ENCODE measurements at places on chromosomes 16 and 17.

DNA sequence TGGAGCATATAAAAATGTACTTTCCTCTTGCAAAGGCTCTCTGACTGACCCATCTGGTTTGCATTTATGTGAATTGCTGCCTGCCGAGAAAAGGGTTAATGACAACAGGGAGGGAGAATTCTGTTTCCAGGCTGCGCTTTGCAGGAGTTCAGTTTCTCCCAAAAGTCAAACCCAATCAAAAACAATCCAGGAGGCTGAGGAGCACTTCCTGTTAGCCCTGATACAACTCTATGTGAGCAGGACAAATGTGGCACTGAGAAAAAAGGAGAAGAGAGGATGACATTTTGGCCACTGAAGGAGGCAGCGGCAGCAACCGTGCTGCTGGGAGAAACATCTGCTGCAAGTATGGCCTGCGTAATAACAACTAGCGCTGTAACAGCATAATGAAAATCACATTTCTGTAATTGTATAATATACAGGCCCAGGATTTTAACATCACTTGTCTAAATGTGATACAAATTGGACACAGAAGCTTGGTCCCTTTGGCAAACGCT is 26.8 kb upstream of the ELAC2 start:
- DNase-seq, result peak; percentile 45

DNA sequence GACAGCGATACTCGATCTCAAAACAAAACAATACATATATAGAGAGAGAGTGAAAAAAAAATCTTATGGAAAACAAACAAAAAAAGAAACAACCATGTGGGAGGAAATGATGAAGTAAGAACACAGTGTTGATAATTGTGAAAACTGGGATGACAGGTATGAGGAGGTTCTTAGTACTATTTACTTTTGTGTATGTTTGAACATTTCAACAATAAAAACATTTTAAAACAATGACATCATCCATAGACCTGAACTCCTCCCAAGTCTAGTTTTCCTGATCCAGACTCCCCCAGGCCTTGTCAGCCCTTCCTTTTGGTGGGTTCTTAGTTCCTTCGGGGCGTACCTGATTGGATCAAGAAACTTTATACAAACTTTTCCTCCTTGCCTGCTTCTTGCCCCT is 51.7 kb downstream of the CCDC42 start:
- no peak for DNase-seq

DNA sequence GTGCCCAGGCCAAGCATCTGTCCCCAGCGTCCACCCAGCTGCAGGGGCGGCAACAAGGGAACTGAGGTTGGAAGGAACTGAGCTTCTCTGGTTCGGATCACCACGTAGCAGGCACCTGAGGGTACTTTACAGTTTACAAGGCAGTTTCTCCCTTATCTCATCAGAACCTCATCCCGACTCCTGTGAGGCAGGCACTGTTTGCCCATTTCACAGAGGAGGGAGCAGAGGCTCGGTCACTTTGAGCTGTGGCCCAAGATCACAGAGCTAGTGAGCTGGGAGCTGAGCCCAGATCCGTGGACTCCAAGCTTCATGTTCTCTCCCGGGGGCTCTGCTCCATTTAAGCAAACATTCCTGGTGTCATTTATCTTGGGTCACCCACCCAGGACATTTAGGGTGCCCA is 15.1 kb downstream of the UBALD1 start:
- no peak for DNase-seq

DNA sequence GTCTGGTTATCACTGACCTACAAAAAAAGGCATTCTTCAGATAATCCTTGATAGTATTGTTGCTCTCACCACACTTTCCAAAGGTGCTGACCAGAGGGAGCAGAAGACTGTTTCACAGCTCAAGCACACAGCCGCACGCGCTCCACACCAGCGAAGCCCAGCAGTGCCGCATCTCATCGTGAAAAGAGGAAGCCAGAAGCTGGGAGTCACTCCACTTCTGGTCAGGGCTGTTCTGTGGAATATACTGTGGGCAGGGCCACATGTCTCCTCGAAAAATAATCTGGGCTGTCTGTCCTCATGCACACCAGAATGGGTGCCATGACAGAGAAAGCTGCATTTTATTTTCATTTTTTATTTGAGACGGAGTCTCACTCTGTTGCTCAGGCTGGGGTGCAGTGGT is 7.3 kb upstream of the PRSS36 start:
- no peak for DNase-seq

- DNase-seq, result peak; percentile 89
Observed at GRCh38 chr17:37844158-37844976, 79.8 kb upstream of the TBC1D3K start.

DNA sequence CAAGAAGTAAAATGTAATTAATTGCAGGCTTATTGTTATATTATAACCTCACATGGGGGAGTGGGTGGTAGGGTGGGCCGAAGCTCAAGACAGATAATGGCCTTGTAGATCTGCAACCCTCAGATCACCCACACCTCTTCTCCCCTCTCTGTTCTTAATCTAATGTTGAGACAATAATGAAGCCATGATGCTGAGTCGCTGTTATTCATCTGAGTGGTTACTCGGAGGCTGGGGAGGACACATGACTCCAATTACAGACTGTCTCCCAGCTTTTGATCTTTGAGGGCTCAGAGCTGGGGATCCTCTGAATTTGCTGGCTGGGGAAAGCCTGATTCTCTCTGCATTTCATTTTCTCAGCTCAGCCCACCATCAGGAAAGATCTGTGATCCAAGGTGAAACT is 275.3 kb downstream of the SHISA9 start:
- no peak for DNase-seq

GRCh38 chr17:8705427-8705826 is 39.2 kb downstream of the CCDC42 start:
- DNase-seq, result no peak

- no peak for DNase-seq
Observed at GRCh38 chr17:5929721-5930120, 140.5 kb upstream of the WSCD1 start.

DNA sequence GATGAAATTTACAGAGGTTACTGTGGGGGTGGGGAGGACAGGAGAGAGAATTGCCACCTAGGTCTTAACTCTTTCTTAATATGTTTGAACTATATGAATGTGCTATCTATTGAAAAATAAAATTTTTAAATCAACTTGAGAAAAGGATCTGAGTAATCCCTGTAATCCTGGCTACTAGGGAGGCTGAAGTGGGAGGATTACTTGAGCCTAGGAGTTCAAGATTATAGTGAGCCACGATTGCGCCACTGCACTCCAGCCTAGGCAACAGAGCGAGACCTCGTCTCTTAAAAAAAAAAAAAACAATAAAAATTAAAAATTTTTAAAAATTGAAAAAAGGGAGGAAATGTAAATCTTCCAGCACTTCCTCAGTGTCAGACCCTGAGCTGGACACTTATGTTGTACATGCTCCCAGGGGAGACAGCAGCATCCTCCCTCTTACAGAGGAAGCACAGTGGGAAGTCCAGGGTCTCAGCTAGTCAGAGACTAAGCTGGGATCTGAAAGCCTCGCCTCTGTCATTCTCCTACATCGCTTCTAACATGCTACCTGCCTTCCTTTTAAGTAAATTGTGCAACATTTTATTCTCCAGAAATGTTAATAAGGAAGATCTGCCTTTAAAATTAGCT is 21.9 kb downstream of the PMM2 start:
- no peak for DNase-seq

GRCh38 chr17:27978689-27979175 is 63.7 kb upstream of the NLK start:
- no peak for DNase-seq

GRCh38 chr16:86942151-86943051 is 364.1 kb downstream of the FOXL1 start:
- DNase-seq, result peak; percentile 84

- DNase-seq, result peak; percentile 28
Observed at GRCh38 chr17:35087731-35088355, 24.3 kb upstream of the RFFL start.

- DNase-seq, result no peak
Observed at GRCh38 chr16:87982581-87983041, 31.4 kb downstream of the BANP start.

DNA sequence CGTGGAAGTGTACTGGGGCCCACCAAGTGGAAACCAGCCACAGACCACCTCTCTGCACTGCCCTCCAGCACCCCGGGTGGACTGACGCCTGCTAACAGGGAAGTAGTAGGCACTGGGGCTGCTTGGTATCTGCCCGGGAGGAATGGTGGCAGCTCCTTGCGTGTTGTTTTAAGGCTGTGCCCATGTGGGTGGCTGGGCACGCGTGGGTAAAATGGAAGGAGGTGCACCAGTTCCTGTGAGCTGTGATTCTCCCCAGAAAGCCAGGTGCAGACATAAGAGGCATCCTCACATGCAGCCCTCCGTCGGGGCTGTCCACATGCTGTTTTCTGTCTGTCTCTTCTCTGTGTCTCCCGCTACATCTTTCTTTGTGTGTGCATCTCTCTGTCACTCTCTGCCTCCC is 122.3 kb downstream of the ENGASE start:
- no peak for DNase-seq

GRCh38 chr16:31010585-31011325 is at the start of gene STX1B:
Gene STX1B, minus strand, starts transcription at chr16:31010638. Its CDS starts 242 bp downstream, at chr16:31010396.
- DNase-seq, result peak; percentile 86

DNA sequence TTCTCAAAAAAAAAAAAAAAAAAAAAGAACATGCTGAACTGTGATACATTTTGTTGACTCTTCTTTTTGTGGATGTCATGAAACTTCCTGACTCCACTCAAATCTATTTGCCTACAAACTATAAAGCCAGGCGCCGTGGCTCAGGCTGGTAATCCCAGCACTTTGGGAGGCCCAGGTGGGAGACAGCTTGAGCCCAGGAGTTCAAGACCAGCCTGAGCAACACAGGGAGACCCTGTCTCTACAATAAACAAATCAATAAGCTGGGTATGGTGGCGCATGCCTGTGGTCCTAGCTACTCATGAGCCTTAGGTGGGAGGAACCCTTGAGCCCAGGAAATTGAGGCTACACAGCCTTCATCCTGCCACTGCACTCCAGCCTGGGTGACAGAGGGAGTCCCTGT is 1.5 kb upstream of the NT5C start:
- DNase-seq, result no peak

GRCh38 chr17:48546924-48547807 is 2.3 kb upstream of the HOXB2 start:
- DNase-seq, result peak; percentile 52

DNA sequence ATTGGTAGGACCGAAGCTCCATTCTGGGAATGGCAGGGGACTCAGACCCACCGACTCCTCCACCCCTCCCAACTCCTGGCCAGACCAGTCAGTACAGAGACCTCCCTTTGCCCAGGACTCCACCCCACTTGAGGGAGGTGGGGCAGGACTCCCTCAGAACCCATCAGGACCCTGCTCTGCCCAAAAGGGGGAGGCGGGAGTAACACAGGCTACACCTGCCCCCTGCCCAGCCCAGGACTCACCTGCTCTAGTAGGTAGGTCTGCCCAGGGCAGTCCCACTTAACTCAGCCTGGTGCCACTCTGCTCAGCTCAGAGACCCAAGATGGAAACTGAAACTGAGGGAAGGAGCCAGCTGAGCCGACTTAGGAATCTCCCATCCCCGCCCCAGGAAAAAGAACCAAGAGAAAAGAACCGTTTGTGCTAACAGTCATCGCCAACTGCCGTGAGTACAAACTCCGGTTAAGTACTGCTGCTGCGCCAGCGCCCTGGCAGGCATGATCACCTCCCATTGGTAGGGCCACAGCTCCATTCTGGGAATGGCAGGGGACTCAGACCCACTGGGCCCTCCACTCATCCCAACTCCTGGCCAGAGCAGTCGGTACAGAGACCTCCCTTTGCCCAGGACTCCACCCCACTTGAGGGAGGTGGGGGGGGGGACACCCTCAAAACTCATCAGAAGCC is 503 bp downstream of the DHX58 start:
- DNase-seq, result peak; percentile 60

- no peak for DNase-seq
Observed at GRCh38 chr17:62860962-62861873, 53.1 kb upstream of the MARCHF10 start.

DNA sequence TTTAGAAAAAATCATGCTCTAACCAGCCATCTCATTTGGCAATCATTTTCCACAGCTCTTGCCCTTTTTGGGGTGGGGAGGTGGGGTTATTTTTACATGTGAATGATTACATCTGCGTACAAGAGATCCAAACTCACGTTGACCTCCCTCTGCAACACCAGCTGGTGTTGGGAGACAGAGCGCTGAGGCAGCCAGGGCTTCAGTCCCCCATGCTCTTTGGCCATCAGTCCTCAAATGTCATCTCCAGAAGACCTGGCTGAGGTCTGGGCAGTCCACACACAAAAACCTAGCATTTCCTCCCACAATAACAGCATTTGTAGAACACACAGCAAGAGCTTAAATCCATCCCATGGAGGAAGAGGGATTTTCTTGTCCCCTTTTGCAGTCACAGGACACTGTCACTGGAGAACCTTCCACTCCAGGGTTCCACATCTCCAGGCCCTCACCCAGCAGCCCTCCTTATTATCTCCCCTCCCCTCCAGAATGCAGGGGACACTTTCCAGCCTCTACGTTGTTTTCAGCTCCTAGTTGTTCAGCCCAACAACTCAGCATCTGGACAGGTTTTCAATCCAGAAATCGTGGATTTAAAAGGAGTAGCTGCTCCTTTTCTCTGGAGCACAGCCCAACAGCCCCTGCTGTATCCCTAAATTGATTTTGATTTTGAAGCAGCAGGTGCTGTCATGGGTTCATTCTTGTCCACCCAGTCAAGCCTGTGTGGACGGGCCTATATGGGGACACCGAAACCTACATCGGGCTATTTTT is 21.1 kb downstream of the MEOX1 start:
- no peak for DNase-seq

DNA sequence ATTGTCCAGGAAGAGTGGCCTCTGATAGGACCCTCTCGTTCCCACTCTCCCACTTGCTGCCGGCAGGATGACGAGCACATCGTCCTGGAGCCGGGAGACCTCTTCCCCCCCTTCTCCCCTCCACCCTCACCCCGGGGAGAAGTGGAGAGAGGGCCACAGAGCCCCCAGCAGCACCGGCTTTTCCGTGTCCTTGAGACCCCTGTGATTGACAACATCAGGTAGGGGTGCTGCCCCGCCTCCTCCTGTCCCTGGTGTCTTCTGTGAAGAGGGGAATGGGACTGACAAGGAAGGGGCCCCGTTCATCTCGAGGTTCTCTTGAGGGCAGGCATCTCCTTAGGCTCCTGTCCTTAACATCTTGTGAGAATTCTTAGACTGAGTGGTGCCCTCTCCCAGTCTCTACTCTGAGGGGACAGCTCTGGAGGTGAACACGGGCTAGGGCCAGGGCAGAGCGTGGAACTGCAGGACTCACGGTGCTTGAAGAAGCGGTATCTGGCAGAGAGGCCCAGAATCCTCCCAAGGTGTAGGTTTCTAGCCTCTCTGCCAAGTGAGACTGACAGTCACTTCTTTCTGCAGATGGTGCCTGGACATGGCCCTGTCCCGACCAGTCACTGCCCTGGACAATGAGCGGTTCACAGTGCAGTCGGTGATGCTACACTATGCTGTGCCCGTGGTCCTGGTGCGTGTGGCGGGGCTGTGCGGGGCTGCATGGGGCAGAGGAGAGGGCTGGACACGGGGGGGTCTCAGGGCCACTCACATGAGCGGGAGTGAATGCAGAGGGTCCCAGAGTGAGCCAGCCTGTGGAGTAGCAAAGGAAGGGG is 26.4 kb downstream of the CASKIN2 start:
- DNase-seq, result no peak

GRCh38 chr16:74073456-74073855 is 223.2 kb upstream of the PSMD7 start:
- peak; percentile 11 for DNase-seq
